Endothelial cell of umbilical vein (primary cell): ENCODE measurements at places on chromosomes 12 and 14. TPM values are rescaled to one million over a fixed set of nuclear protein-coding genes. Genes with fewer than 3 reads are reported as not detected.

TM9SF1 gene
- total RNA-seq = 58.5 and 60.7 TPM in 2 replicates

NYNRIN gene
- 42.8 and 45.1 TPM in 2 replicates for total RNA-seq

CTSG gene
- not detected in 2 replicates for total RNA-seq

TAS2R10 gene
- 0.66 TPM in 1 of 2 replicates, not detected in the other for total RNA-seq

HOXC12 gene
- not detected in 2 replicates for total RNA-seq

NID2 gene
- 33.0 and 56.7 TPM in 2 replicates for total RNA-seq

SLC8A3 gene
- not detected in 2 replicates for total RNA-seq

IQSEC3 gene
- total RNA-seq = not detected in 2 replicates

SRRM4 gene
- total RNA-seq = not detected in 2 replicates

LGR5 gene
- not detected in 2 replicates for total RNA-seq

SPTLC2 gene
- total RNA-seq = 57.2 and 71.3 TPM in 2 replicates

REP15 gene
- total RNA-seq = 4.3 and 4.8 TPM in 2 replicates

ANAPC7 gene
- total RNA-seq = 76.6 and 89.0 TPM in 2 replicates

CACNA2D4 gene
- 0.51 and 0.73 TPM in 2 replicates for total RNA-seq

PMCH gene
- 1.1 and 1.8 TPM in 2 replicates for total RNA-seq

NTF3 gene
- not detected in 2 replicates for total RNA-seq

PLEKHD1 gene
- total RNA-seq = not detected in 2 replicates

RFX4 gene
- not detected in 2 replicates for total RNA-seq

RHEBL1 gene
- total RNA-seq = 2.3 and 2.6 TPM in 2 replicates

MUCL1 gene
- not detected in 2 replicates for total RNA-seq

FAM186B gene
- total RNA-seq = 0.21 and 0.33 TPM in 2 replicates

TDRD9 gene
- total RNA-seq = 0.83 and 1.4 TPM in 2 replicates

CISTR gene
- total RNA-seq = not detected in 2 replicates

TDP1 gene
- total RNA-seq = 30.5 and 33.9 TPM in 2 replicates

RNASE3 gene
- not detected in 2 replicates for total RNA-seq

LUM gene
- total RNA-seq = 1.9 TPM in 1 of 2 replicates, not detected in the other

EIF2S3B gene
- total RNA-seq = 0.44 and 0.55 TPM in 2 replicates

PTPN21 gene
- total RNA-seq = 16.1 and 22.9 TPM in 2 replicates

OVCH1 gene
- not detected in 2 replicates for total RNA-seq

TAS2R7 gene
- total RNA-seq = not detected in 2 replicates

RNASE7 gene
- not detected in 2 replicates for total RNA-seq

SMOC1 gene
- 0.78 and 0.97 TPM in 2 replicates for total RNA-seq

RNASE2 gene
- total RNA-seq = not detected in 2 replicates

WIF1 gene
- not detected in 2 replicates for total RNA-seq

SDS gene
- not detected in 2 replicates for total RNA-seq

SMCO2 gene
- 0.49 and 1.2 TPM in 2 replicates for total RNA-seq

CEP128 gene
- total RNA-seq = 22.9 and 23.7 TPM in 2 replicates

SIX6 gene
- total RNA-seq = not detected in 2 replicates

KRT6C gene
- not detected in 2 replicates for total RNA-seq

NRIP2 gene
- total RNA-seq = not detected in 2 replicates

GARIN6 gene
- not detected in 2 replicates for total RNA-seq

PTPRR gene
- 0.46 and 0.72 TPM in 2 replicates for total RNA-seq

ATG101 gene
- total RNA-seq = 41.6 and 43.3 TPM in 2 replicates

SYT1 gene
- 15.3 and 18.8 TPM in 2 replicates for total RNA-seq

FSCB gene
- not detected in 2 replicates for total RNA-seq

PELI2 gene
- 13.0 TPM in 2 replicates for total RNA-seq

MORN3 gene
- 0.62 and 0.73 TPM in 2 replicates for total RNA-seq

ZNF605 gene
- total RNA-seq = 11.0 and 11.3 TPM in 2 replicates

ESRRB gene
- total RNA-seq = not detected in 2 replicates

IL31 gene
- not detected in 2 replicates for total RNA-seq
